ENCODE measurements at places on chromosomes 3 and 15.

- DNase-seq = no peak
These were observed 24.6 kb downstream of the PGBD4 start for GRCh38 chr15:34126522-34126921.

- no peak for DNase-seq
These were observed 17.4 kb downstream of the PTPN23 start for GRCh38 chr3:47398228-47398627.

DNA sequence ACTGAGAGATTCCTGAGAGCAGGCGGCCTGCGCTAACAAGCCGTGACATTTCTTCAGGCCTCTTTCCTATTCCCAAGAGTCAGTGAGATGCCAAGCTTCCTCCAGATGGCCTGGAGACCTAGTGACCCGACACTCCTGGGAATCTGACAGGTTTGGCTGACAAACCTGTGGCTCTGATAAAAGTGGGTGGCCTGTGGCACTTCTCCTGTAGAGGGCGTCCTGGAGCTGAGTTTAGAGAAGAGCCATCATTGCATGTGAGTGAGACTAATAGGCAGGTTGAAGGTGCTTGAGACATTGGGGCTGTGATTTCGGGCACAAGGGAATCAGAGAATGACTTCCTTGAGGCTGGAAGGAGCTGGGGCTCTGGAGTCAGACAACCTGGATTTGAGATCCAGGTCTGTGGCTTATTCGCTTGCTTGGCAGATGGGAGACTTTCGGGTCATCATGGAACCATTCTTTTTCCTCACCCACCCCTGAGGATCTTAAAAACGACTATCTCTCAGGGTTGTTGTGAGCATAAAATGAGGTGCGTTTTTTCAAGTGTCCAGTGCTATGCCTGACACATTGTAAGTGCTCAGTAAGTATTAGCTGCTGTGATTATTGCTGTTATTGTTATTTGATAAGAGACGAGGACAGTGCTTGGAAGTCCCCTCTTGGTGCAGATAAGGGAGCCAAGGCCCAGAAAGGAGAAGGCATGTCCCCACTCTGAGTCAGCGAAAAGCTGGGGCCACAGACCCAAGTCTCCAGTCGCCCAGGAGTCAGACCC lies 77.2 kb downstream of the SCN10A start:
- peak; percentile 21 for DNase-seq

GRCh38 chr15:47504624-47505256 lies 212.6 kb upstream of the SEMA6D start:
- no peak for DNase-seq

GRCh38 chr3:65811086-65811761 lies 227.5 kb downstream of the MAGI1 start:
- DNase-seq = no peak

GRCh38 chr3:149021830-149022229 lies 30.5 kb downstream of the GYG1 start:
- DNase-seq = no peak

GRCh38 chr3:118530350-118530922 lies 504.2 kb downstream of the IGSF11 start:
- DNase-seq = no peak

- DNase-seq = no peak
These were observed 23.6 kb upstream of the ATG7 start for GRCh38 chr3:11248596-11248995.

DNA sequence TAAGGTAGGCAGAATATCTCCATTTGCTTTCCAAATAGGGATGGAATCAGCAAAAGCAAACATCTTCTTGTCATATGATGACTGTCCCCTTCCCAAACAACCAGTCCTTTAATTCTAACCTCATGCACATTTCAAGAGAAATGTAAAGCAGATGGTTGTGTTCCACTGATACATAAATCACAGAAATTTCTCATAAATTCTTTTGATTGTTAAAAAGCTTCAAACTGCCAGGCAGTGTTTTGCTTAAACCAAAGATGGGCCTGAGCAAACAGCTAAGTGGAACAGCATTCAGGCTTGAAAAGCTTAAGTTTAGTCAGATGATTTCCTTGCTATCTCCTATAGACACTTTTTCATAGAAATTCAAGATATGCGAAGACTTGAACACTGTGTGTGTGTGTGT lies 74.3 kb upstream of the SOX2 start:
- no peak for DNase-seq

DNA sequence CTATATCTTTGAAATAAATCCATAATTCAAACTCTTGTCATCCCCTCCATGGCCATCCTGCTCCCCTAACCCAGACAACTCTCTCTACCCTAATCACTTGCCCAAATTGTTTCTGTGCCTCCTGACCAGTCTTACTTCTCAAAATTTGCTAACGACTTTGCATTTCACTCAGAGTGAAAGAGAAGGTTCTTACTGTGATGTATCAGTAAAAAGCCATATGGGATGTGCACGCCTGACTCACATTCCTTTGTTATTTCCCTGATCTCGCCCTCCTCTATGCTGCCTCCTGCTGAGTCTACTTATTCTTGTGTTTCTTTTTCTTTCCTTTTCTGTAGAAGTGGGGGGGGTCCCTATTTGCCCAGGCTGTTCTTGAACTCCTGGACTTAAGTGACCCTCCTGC lies 487.2 kb upstream of the FRG2C start:
- no peak for DNase-seq

GRCh38 chr3:52791928-52792327 lies 2.7 kb upstream of the ITIH3 start:
- DNase-seq = no peak

- no peak for DNase-seq
These were observed 28.2 kb downstream of the EOGT start for GRCh38 chr3:68985146-68985790.

Measured in HuH-7.5 (cell line).